ENCODE measurements at places on chromosomes 3 and 15.

- no peak for DNase-seq
Measured at GRCh38 chr3:109059264-109059663, 58.7 kb downstream of the MORC1 start.

GRCh38 chr3:31696009-31696297, 163.2 kb downstream of the STT3B start:
- DNase-seq: no peak

DNA sequence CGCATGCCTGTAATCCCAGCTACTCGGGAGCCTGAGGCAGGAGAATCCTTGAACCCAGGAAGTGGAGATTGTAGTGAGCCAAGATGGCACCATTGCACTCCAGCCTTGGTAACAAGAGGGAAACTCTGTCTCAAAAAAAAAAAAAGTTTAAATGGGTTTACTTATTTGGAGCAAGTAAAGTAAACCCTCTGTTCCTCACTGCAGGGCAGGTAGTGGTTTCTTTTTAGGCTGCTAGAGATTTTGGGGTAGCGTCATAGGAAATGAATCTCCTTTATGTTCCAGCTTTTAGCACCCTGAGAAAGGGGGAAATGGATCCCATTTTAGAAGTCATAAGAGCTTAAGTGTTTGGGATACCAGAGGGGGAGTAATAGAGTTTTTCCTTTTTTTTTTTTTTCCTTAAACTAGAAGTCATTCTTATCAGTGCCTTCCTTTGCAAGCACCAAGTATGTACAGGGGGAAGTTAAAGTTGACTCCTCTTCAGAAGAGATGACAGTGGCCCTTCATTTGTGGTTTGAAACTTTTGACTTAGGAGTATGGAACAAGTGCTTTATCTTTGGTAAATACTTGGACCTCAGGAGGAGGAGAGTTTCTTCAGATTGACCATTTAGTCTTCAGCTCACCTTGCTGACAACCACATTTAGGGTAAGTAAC, 8.0 kb downstream of the PXK start:
- DNase-seq: no peak

- no peak for DNase-seq
Measured at GRCh38 chr3:168998792-168999191, 664.7 kb downstream of the MECOM start.

DNA sequence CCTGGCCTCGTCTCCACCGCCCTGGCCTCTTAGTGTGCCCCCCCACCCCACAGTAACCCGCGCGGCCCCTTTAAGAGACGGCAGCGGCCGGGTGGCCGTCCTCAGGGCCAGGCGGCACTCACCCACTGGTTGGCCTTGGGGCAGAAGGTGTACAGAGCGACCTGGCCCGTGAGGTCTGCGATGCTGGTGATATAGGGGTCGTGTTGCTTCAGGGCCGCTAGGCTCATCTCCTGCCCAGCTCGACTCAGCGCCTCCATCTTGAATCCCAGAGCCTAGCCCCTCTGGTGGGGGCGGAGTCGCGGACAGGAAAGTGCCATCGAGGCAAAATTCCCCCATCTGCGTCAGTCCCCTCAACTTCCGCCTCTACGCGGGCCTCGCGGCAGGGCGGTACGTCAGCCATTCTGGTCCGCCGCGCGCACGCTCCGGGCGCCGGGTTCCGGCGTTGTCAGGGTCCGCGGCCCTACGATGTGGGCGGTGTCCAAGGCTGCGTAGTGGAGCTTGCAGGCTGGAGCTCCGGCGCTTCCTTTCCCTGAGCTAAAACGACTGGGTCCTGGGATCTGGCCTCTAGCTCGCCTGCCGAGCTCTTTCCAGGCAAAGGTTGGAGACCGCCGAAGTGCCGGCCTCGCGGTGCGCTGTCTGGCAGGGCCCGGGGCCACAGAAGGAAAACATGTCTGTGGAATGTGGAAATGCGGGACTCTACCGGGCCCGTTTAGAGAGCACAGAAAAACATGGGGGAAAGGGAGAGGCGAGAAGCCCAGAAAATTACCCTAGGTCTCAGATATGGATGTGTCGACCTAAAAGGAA, at the start of gene DCP1A:
TSS of gene DCP1A (minus strand) at position 283 of the 804 bp plus-strand sequence. CDS start at position 257, 26 bp downstream.
- peak; percentile 99 for DNase-seq

DNA sequence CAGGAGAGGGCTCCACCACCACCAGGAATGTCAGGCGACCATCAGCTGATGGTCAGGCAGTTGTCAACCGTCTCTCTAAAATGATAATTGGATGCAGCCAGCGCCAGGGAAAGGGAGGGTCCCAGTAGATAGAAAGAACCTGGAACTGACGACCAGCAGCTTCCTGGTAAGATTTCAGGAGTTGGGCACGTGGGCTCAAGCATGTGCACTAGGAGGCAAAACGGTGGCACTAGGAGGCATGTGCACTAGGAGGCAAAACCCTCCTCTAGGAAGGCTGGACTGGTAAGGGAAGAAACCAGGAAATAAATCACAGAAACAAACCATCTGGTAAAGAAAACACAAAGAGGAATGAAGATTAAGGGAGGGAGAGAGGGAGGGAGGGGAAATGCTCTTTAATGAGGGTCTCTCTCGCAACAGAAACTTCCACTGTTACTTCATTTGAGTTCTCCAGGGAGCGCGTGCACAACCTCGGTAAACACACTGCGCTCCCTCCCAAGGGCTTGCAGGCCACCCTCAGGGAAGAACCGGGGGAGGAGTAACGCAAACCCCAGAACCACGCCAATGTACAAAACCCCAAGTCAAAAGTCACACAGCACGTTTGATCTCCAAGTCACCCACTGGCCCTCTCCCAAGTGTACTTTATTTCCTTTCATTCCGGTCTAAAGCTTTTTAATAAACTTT, 116.7 kb downstream of the XXYLT1 start:
- DNase-seq: no peak

DNA sequence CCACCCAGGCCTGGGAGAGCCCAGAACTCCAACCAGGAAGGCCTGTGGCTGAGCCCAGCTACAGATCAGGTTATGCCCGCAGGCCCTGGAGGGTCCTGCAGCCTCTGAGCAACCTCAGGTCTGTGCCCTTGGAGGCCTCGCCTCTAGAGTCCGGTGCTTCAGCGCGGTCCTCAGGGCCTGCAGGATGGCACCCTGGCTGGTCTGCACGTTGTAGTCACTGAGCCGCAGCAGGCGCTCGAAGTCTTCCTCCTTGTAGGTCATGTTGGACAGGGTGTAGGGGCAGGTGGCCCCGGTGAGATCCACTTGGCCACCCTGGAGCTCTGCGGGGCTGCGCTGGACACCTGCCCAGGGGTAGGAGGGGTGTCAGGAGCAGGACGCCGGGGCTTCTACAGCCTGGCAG, 25.8 kb downstream of the PLA2G4D start:
- peak; percentile 26 for DNase-seq

DNA sequence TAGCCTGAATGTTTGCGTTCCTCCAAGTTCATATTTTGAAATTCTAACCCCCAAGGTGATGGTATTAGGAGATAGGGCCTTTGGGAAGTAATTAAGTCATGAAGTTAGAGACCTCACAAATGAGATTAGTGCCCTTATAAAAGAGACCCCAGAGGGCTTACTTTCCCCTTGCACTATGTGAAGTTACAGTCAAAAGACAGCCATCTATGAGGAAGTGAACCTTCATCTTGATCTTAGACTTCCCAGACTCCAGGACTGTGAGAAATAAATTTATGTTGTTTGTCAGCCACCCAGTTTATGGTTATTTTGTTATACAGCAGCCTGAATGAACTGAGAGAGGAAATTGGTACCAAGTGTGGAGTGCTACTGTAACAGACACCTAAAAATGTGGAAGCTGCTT, 74.4 kb downstream of the DAPK2 start:
- no peak for DNase-seq

- DNase-seq: no peak
Measured at GRCh38 chr3:55691141-55691540, 204.0 kb upstream of the WNT5A start.

DNA sequence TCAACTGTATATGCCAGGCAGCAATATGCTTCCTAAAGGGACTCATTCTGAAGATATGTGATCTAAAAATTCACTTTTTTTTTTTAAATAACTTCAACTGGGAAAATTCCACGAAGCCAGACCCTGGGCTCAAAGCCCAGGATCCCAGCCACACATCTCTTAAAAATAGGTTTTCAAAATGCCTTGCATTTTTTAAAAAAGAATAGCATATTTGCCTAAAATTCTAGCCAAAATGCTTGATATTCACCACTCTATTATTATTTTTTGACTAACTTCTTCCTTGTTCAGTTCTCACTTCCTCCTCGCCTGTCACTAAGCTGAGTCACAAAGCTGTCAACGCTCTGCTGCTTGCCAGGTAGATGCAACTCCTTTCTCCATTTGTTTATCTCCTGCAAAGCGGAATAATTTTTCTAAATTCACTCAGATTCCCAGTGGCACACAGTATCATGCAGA, 28.0 kb upstream of the VGLL4 start:
- DNase-seq: no peak

DNA sequence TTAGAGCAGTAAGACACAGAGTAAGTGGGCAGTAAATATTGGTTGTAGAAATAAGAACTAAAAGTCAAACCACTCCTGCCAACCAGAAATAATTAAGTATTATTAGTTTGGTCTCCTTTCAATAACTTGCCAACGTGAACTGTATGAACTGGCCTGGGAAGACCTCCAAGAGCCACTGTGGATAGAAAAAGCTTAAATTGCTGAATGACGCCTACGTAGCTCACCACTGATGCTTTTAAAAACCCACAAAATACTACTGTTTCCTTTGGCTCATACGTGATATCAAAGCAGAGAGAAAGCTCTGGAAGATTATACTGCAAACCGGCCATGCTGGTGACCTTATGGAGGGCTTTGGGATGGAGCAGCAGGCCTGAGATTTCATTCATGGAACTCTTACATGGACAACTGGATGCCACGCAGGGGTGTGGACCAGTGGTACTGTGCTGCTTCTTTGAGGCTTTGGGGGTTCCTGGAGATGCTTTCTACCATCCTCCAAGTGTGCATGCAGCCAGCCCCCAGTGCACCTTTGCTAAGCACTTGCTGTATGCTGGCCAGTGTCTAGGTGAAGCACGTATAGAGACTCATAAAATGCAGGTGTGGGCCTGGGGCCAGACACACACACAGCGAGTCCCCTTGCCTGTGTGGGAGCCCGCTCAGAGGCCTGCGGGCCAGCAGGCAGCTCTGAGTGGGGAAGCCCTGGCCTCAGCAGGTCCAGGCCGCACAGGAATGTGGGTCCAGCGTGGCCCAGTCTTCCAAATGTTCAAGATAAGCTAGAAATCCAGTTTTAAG, 66.8 kb downstream of the ABTB1 start:
- no peak for DNase-seq

- no peak for DNase-seq
Measured at GRCh38 chr3:123750659-123751420, 133.3 kb downstream of the MYLK start.

DNA sequence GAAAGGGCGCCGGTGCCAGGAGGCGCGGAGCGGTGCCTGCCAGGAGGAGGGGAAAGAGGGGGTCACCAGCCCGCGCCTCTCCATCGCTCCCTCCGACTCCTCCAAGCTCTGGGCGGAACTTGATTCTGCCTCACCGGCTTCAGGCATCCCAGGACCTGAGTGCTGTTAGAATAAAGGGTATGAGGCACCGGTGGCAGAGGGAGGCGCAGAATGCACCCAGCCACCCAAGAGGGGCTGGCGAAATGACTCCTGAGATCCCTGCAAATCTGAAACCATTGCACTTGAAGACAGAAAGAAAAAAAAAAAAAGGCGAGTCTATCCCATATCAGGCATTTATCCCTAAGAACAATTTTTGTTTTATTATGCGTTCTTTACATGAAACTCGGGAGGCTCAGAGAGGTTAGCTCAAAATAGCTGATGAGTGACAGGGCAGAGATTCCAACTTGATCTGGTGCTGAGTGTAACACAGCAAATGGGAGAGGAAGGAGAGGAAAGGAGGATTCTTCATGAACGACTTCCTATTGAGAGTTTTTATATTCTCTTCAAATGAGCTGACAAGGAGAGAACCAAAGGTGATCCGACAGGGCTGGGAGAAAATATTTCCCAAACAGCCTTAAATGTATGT, 157.0 kb upstream of the FRMD4B start:
- no peak for DNase-seq

DNA sequence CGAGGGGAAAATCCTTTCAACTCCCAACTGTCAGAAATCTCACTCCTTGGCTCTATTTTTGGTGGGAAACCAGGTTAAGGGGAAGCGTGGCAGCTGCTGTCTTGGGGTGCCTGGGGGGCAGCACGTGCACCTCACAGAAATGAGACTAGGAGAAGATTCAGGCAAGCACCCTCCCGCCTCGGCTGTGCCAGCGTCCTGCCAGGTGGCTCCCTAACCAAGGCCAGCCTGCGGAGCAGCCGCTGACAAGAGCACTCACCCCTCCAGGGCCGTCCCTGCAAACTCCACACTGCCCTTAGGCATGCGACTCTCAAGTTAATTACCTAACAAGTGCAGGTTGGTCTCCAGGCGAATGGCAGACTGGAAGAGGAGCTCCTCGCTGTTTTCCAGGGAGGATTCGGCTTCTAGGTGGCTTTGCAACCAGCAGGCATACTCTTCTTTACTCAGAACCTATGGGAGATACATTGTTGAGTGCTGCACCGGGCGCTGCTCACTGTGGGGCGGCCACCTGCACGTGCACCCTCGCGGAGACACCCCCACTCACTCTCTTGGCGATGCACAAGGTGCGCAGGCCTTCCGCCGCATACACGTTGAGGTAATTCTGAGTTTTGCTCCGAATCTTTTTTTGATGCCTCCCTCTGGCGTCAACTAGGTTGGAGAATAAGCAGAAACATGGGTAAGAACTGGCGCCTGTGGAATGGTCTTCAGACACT, 155.3 kb downstream of the ATP10A start:
- DNase-seq: no peak

DNA sequence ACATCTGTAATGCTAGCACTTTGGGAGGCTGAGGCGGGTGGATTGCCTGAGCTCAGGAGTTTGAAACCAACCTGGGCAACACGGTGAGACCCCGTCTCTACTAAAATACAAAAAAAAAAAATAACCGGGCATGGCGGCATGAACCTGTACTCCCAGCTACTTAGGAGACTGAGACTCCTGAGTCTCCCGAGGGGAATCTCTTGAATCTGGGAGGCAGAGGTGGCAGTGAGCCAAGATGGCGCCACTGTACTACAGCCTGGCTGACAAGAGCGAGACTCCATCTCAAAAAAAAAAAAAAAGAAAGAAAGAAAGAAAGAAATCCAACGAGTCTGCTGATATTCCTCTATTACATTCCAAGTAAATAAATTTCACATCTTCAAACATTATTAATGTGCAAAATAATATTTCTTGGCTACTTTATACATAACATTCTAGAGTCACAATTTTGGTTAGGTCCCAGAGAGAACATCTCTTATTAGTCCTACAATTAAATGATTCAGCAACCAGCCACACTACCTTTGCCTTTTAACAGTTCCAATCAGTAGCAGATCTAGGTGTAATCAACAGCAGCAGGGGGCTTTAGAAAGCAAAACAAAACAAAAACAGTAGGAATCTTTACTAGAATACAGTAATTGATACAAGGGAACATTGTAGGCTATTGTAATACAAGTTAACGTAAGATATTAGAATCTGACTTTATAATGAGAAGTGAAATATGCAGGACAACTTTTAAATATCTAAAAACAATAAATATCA, 195.8 kb downstream of the TBC1D5 start:
- no peak for DNase-seq

GRCh38 chr15:40930430-40931299, 1.5 kb downstream of the DLL4 start:
- DNase-seq: peak; percentile 75

Data from right forelimb (tissue), 1 donor.